Kidney capillary endothelial cell (primary cell): ENCODE measurements at places on chromosomes 16 and 17.

- DNase-seq = peak; percentile 48
Measured at GRCh38 chr16:8660841-8661301, 13.5 kb upstream of the ABAT start.

DNA sequence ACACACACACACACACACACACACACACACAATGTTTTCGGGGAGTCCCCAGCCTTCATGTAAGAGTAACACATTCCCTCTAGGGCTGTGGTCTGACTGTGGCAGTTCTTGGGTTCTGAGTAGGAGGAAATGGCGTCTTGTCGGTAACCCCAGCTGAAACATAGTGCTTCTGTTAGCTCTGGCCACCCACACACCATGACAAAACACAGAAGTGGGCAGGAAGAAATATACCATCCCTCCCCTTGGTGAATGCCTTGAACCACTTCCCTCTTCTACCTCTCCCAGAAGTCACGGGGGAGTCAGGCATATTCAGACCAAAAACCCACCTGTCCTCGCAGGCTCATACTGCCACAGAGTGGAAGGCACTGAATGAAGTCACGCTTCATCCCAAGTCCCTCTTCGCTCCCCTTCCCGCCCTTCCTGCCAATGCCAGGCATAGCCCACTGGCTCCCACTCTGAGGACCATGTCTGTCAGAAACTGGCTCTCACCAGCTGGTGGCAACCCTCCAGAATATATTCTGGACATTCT lies 11.5 kb downstream of the SLC35B1 start:
- no peak for DNase-seq

- DNase-seq = no peak
Measured at GRCh38 chr17:66944351-66945146, 20.0 kb upstream of the CACNG4 start.

DNA sequence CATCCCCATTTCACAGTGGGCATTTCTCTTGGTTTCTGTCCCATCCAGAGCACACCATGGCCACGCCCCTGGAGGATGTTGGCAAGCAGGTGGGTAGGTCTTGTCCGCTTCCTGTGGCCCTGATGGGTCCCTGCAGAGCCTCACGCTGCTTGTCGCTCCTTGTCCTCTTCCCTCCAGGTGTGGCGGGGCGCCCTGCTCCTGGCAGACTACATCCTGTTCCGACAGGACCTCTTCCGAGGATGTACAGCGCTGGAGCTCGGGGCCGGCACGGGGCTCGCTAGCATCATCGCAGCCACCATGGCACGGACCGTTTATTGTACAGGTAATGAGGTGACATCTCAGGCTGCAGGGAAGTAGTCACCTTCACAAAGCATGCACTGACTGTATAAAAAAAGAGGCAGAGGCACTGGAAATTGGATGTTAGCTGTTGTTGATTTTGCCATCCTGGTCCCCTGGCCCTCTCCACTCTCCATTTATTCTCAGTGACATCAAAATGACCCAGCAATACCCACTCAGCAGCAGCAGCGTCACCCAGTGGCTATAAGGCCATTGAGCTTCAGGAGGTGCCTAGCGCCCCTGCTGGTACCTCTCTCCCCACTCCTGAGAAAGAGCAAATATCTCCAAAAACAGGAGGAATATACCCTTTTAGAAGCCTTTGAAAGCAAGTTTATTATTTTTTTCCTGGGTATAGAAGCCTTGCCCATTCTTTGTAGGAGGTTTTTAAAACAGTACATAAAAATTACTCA lies 13.7 kb downstream of the METTL22 start:
- DNase-seq = peak; percentile 9

DNA sequence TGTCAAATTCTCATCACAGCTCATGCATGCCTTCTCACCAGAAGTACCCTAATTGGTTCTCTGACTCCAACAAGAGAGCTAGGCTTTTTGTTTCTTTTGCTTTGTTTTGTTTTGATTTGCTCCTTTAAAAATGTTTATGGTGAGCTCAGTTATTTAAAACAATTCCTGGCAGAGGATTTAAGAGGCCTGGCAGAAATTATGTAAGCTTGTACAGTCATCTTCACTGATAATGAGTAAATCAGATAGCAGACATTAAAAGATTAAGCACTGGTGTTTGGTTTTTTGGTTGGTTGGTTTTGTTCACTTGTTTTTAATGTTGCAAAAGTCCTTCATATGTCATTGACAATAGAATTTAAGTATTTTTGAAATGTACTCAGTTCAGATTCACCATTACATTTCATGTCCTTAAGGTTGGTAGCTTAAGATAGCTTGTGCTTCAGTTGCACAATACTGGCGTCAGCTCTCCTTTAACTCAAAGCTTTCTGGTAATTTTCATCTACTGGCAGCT lies 378.9 kb downstream of the CDH13 start:
- DNase-seq = no peak

- DNase-seq = peak; percentile 60
Measured at GRCh38 chr16:2919511-2920255, 8.0 kb downstream of the FLYWCH1 start.

GRCh38 chr16:50152351-50152806 lies 727 bp upstream of the TENT4B start:
- DNase-seq = no peak

DNA sequence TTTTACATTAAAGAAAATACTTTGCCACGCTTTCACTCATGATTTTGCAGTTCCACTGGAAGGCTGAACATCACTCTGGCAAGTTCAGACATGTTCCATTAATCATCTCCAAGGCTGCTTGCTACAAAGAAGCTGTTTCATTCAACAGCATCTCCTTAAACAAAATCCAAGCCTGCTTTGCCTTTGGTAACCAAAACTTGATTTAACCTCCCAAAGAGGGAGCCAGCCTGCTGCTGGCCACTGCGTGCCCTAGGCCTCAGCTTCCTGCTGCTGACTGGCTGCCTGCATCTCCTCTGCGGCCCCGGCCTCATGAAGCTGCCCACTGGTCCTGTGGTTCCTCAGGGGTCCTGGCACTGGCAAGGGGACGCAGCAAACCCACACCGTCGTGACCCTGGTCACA lies 31.8 kb downstream of the ANKRD11 start:
- no peak for DNase-seq

DNA sequence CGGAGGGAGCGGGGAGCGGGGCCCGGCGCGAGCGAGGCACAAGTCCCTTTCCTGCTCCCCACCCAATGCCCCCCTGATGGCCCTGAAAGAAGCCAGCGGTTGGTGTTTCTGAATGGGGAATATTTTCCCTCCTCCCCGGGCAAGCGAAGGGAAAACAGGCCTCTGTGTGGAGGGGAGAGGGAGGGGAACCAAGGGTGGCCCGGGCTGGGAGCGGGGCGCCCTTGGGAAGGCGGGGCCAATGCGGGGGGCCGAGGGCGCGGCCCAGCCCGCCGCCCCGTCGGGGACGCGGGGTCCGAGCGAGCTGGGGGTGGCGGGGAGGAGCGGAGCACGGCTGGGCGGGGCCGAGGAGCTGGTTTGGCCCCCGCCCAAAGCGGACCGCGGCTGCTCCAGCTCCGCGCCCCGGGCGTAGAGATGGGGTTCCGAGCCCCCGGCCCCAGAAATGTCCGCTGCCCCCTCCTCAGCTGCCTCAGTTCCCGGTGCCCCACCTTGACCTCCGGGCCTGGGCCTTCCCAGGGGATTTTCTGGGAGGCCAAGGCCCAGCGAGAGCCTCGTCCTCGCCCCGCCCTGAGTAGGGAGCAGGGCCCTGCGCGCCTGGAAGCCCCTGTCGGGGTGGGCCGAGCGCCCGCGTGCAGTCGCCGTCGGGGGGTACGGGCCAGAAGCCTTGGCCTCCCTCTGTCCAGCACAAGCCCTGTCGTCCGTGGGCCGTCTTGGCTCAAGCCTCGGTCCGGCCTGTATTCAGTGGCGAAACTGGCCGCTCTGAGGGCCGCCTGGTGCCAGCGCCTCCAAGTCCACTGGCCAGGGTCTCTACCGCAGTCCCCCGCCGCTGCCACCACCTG lies 3.9 kb upstream of the HEXIM1 start:
- DNase-seq = no peak

DNA sequence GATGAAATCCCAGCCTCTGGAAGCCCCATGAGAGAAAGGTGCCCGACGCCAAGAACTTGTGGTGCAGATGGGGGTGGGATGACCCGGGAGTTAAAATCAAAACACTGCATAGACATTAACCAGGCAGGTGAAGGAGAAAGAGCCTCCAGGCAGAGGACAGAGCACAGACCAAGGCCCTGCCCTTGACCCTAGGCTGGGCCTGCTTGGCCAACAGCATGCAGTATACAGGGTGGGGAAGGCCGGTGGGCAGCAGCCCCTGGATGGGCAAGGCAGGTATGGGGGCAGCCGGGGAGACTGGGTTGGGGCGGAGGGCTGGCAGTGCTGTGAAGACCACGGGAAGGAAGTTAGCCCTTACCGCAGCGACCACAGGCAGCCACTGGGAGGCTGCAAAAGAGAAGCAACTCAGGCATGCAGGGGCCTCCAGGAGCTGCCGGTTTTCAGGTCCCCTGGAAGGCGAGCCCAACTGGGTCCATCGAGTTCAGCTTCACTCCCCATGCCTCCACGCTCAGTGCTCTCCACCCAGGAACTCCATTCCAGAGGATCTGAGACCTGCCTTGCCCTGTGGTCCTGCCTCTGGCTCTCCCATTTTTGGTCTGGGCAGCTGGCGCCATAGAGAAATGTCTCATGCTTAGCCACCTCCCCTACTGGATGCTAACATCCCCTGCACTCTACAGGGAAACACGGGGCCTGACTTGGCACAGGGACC lies 81.2 kb downstream of the C16orf95 start:
- DNase-seq = no peak

- DNase-seq = no peak
Measured at GRCh38 chr17:16300554-16300953, 52.7 kb downstream of the CENPV start.

GRCh38 chr17:56597495-56597990 lies 4.0 kb downstream of the NOG start:
- peak; percentile 70 for DNase-seq

DNA sequence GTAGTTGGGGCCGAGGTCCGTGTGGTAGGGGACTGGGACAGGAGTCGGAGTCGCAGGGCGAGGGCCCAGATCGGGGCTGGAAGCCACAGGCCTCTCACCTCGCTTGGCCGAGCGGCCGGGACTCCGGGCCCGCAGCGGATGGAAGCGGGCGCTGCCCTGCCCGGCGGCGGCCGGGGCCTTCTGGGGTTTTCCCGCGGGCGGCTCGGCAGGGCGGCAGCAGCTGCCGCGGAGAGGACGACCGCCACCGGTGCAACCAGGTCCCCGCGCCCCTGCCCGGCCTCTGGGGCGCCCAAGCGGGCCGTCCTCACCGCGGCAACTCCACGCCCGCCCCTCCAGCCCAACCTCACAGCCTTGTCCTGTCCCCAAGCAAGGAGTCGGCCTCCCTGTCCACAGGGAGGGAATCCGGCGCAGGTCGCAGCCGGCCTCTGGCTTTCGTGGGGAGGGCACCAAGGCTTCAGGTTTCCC lies 15.6 kb upstream of the UTP6 start:
- no peak for DNase-seq

DNA sequence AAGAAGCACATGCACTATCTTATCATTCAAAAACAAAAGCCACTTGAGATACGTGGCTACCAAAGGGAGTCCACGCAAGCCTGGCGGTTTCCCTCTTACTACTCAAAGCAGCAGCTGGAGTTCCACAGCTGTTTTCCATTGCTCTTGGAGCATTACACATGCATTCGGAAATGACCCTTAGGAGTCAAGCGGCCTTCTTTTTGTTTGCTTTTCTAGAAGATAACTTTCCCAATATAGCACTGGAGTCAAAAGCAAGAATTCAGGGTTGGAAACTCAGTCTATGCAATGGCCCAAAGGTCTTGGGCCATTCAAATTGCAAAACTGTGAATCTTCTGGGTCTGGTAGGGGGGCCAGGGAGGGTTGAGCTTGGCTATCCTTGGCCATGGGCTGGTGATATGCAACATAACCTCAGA lies 97.8 kb upstream of the MAF start:
- no peak for DNase-seq

DNA sequence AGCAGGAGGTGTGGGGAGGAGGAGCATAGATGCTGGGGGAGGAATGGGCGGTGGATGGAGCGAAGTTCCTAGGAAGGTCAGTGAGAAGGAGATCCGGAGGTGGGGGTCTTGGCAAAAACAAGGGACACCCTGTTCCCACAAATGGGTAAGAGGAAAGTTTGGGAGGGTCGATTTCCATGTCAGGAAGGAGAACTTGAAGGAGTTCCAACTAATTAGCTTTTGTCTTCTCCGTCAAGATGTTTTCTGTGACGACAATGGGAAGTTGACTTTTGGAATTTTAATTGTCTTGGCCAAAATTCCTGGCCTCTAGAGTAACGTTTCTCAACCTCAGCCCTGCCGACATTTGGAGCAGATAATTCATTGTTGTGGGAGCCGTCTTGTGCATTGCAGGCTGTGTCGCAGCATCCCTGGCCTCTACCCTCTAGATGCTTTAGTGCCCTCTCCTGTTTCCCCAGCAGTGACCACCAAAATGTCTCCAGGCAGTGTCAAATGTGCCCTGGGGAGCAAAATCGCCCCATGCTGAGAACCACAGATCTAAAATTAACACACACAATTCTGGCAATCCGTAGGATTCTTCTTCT lies 97.1 kb downstream of the PITPNC1 start:
- DNase-seq = peak; percentile 43

GRCh38 chr17:6328279-6328678 lies 106.6 kb downstream of the AIPL1 start:
- DNase-seq = no peak

GRCh38 chr17:76556765-76557367 lies 17.0 kb downstream of the PRCD start:
- DNase-seq = no peak

- DNase-seq = no peak
Measured at GRCh38 chr16:65739518-65739917, 617.7 kb upstream of the CDH11 start.

GRCh38 chr16:69793526-69793925 lies 31.4 kb downstream of the WWP2 start:
- no peak for DNase-seq

GRCh38 chr17:30422171-30422570 lies 43.4 kb downstream of the CPD start:
- DNase-seq = no peak

- no peak for DNase-seq
Measured at GRCh38 chr17:68085771-68086381, 50.3 kb downstream of the KPNA2 start.

GRCh38 chr17:34347063-34347462 lies 9.2 kb upstream of the CCL13 start:
- DNase-seq = no peak

DNA sequence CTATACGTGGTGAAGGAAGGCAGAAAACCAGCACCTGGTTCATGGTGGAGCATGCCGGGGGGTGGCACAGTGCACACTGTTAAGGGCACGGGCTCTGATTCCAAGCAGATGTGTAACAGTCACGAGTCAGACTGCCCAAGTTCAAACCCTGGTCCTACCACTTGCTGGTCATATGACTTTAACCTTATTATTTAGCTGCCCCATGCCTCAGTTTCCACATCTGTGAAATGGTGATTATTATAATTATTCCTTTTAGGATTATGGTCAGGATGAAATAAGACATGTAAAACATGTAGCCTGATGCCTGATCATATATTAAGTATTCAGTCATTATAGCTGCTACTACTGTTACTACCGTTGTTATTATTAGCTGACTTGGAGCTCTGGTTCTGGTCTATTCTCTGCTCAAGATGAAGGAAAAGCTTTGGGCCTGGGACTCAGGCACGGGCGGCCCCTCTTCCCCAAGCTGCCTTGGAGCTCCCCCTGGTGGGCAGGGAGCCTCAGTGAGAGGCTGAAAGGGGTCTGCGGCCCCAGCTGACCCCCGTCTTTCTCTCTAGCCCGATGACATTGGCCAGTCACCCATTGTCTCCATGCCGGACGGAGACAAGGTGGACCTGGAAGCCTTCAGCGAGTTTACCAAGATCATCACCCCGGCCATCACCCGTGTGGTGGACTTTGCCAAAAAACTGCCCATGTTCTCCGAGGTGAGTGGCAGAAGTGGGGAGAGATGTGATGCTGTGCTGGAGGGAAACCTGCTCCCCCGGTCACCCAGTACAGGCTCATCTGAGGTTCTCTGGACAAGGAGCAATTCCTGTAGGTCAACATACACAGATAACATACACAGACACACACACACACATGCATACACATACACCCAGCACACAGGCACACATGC lies 14.0 kb downstream of the NR1D1 start:
- no peak for DNase-seq
